ENCODE measurements at places on chromosomes 11 and 22. TPM values are rescaled to one million over a fixed set of nuclear protein-coding genes. Genes with fewer than 3 reads are reported as not detected.

KIAA1671 gene
- total RNA-seq: 18.3 TPM

CHRM1 gene
- total RNA-seq: not detected

DNA sequence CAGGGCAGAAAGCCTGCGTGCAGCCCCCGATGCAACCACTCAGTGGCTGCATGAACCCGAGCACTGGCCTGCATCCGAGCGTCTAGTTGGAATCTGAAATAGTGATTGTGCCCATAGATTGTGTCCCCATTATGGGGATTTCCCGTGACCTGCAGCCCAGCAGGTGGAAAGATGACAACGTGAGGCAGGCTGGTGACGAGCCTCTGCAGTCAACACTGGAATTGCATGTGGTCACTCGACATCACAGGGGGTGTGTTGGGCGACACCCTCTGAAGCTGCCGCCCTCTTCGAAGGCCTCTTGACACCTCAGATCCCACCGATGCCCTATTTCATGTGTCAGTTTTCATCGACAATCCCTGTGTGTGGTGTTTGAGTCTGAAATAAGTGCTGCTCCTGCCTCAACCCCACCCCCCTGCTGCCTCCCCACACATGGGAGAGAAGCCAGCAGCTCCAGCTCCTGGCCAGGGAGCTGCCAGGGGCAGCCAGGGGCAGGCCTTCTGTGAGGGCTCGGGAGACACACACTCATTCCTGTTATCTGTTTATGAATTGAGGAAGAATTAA, 172.0 kb upstream of the B3GAT1 start:
- DNase-seq: peak; percentile 21

ZP1 gene
- total RNA-seq: 0.36 TPM

FZD4 gene
- 12.7 TPM for total RNA-seq

GRCh38 chr11:69797737-69798528, 21.3 kb downstream of the FGF3 start:
- DNase-seq: peak; percentile 72

MMP27 gene
- not detected for total RNA-seq

CENATAC gene
- 37.7 TPM for total RNA-seq

DNA sequence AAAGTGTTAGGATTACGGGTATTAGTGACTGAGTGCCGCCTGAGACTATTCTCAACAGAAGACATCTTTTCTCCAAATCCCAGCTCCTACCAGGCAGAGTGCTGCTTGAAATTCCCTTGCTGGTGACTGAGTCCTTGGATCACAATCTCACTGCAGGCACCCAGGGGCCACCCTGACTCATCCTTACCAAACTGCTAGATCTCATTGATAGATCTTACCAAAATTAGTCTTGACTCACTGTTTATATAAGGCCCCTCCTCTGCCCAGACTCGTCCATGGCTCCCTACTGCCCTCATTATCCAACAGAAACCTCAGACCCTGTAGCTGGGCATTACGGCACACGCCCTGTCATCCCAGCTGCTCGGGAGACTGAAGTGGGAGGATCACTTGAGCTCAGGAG, 14.7 kb downstream of the TBC1D10A start:
- peak; percentile 94 for DNase-seq

GRCh38 chr22:40721266-40721665, 42.0 kb downstream of the MCHR1 start:
- DNase-seq: no peak

Measured in osteoblast (primary cell).